ENCODE measurements at places on chromosomes 13 and 19. TPM values are rescaled to one million over a fixed set of nuclear protein-coding genes. Genes with fewer than 3 reads are reported as not detected.

The ZNF667 gene
- total RNA-seq: 2.0 TPM

DNA sequence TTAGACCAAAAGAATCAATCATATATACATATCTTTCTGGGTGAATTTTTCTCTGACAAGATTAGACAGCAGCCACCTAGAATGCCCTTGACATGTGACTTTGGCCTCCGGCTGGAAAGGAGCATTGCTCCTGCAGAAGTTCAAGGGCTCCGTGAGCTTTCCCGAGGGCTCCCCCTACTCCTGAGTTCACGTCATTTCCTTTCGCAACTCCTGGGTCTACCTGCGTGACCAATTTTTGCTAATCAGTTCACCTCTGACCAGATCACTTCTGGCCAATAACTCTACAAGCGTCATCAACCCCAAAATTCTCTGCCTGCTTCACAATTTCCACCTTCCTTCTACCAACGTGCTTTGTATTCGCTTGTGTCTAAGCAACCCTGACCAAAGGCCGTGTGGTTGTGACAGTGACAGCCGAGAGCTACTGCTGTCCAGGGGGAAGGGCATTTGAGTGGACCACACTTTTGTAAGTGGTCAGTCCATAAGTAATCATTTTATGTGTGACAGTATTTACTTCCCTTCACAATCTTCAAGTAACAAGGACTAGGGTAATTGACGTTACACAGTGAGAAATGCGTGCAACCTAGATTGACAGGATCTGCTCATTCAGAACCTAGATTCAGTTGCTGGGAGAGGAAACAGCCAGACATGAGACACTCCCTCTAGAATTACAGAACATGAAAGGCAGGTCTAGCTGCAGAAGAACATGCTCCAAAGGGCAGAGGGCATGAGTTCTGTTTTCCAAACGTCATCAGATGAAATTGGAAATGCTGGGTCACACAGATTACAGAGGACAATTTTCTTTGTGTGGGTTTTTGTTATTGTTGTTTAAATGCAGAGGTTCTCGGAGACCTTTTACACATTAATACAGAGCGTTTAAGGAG, 145.9 kb upstream of the SPACA7 start:
- no peaks in the 10 kb centered on the region for H3K36me3 ChIP-seq
- H3K27ac ChIP-seq: no peak overlapping the region
- no peaks in the 10 kb centered on the region for H3K27me3 ChIP-seq
- no peak overlapping the region for H3K4me3 ChIP-seq
- H3K4me1 ChIP-seq: no peaks in the 10 kb centered on the region
- DNase-seq: no peak

GRCh38 chr19:39833464-39834286, at the start of gene DYRK1B:
DYRK1B (minus strand) TSS chr19:39834162; CDS start chr19:39831867, 2,295 bp downstream.
- H3K4me1 ChIP-seq: peaks cover 33% of the 10 kb centered on the region
- peak within 1 kb of the TSS; percentile 87 for H3K27ac ChIP-seq
- H3K36me3 ChIP-seq: peaks cover 68% of the 10 kb centered on the region
- H3K4me3 ChIP-seq: peak within 1 kb of the TSS; percentile 82
- peak; percentile 90 for DNase-seq
- no peaks in the 10 kb centered on the region for H3K27me3 ChIP-seq

DNA sequence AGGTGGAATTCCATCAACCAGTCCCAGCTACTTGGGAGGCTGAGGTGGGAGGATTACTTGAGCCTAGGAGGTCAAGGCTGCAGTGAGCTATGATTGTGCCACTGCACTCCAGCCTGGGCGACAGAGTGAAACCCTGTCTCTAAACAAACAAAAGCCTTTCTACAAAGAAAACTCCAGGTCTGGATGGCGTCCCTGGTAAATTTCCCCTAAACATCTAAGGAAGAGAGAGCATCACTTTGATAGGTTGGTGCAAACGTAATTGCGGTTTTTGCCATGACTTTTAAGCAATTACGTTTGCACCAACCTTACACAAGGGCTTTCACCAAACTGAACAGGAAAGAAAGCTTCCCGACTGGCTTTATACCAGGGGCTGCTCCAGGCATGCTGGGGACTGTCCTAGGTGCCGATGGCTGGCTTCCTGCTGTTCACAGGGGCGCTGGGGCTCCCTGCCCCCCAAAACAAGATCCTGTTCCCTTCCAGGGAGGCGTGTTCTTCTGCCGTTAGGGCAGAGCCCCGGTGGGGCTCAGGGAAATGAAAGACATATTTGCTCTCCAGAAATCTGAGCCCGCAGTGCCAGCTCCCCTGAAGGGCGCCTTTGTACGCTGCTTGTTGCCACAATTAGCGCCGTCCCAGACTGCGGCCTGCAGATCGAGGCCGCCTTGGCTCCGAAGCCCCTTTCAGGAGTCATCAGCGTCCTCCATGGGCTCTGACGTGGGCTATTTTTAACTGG, 38.7 kb upstream of the KLF2 start:
- no peak overlapping the region for H3K4me3 ChIP-seq
- no peak overlapping the region for H3K27ac ChIP-seq
- DNase-seq: no peak
- H3K36me3 ChIP-seq: no peaks in the 10 kb centered on the region
- peaks cover 46% of the 10 kb centered on the region for H3K4me1 ChIP-seq
- no peaks in the 10 kb centered on the region for H3K27me3 ChIP-seq

DNA sequence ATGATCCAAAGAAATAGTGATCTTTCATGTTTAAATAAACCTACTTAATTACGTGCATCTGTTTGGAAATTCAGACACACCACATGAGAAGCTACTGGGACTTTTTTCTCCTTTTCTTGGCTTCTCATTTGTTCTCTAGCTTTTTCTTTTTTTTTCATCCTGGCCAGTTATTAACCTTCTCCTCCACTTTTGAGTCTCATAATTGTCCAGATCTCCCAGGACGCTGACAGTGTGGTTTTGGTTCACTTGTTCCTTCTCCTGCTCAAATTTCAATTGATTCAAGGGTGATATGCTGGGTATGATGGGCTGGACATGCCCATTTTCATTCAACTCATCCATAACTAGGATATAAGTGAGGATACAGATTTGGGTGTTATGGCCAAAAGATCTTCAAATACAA, 152.3 kb downstream of the TM9SF2 start:
- H3K4me1 ChIP-seq: peaks cover 18% of the 10 kb centered on the region
- H3K36me3 ChIP-seq: no peaks in the 10 kb centered on the region
- H3K4me3 ChIP-seq: no peak overlapping the region
